ENCODE measurements at places on chromosomes 4 and X.

DNA sequence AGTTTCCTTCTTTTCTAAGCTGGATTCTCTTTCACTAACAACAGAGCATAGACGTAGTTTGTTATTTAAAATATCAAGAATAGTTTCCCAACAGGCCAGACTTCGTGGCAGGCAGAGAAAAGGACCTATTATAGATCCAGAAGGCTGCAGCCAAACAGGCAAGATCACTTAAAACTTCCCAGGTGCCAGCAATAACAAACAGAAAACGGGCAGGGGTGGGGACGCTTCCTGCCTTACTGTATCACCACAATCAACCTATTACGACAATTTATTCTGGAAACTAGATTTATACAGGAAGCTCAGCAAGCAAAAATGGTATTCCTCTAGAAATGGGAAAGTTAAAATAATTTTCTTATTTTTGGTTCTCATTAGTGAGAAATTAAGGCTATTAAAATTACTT lies 22.1 kb downstream of the RWDD4 start:
- no peak for DNase-seq

DNA sequence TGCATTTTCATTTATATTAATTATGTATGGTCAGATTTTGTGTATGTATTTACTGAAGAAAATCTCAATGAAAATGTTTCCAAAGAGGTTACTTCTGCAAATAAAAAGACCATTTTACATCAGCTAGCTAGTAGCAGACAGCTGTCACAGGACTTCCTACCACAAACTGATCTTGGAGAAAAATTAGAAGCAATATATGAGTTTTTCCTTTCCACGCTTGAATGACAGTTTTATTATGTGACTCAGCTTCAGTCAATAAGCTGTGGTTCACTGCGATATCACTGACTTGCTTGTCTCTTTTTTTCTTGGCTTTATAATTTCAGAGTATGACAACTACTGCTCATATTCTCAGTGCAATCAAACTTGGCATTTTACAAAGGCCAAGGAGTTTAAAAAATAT lies 787.4 kb upstream of the GALNTL6 start:
- no peak for DNase-seq

DNA sequence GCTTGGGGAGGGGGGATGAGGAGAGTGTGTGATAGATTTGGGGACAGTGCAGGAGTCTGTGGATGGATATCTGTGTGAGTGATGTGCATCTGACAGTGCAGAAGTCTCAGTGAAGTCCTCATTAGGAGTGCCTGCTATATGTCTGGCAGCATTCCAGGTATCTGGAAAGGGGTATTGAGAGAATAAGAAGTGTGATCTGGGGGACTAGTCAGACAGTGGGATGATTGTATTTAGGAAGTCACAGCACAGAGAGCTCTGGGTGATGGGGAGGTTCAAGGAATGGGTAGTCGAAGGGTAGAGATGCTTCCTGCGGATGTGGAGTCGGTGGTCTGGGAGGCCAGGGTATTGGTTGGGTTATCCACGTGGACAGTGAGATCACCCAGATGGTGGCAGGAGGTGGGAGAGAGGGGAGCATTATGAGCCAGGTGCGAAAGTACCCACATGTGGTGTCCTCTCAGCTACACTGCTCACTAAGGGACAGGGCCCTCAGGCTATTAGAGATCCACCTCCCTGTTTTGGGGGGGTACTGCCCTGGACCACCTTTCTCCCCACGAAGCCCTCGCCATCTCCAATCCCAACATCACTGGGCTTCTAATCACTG lies 9.8 kb downstream of the MAGED2 start:
- DNase-seq, result no peak

DNA sequence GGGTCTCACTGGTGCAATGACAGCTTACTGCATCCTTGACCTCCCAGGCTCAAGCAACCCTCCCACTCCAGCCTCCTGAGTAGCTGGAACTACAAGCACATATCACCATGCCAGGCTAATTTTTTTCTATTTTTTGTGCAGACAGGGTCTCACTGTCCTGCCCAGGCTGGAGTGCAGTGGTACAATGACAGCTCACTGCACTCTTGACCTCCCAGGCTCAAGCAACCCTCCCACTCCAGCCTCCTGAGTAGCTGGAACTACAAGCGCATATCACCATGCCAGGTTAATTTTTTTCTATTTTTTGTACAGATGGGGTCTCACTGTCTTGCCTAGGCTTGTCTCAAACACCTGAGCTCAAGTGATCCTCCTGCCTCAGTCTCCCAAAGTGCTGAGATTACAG lies 74.0 kb downstream of the GASK1B start:
- no peak for DNase-seq

DNA sequence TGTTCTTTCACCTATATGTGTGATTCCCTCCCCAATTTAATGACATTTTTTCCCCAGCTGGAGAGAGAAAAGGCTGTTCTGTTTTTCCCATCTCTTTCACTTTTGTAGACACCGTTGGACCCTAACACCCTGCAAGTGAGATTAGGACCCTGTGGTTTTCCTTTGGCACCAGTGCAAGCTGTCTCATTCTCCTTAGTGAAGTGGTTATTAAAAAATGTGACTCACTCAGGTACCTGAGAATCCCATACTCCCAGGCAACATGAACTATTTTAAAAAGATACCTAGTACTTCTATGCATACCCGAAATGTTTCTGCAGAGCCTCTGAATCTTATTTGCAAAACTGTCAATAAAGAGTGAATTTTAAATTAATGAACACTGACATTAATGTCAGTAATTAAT lies 175.7 kb upstream of the TBC1D9 start:
- no peak for DNase-seq

- DNase-seq, result no peak
Observed at GRCh38 chrX:34279866-34280560, 147.9 kb upstream of the FAM47A start.

DNA sequence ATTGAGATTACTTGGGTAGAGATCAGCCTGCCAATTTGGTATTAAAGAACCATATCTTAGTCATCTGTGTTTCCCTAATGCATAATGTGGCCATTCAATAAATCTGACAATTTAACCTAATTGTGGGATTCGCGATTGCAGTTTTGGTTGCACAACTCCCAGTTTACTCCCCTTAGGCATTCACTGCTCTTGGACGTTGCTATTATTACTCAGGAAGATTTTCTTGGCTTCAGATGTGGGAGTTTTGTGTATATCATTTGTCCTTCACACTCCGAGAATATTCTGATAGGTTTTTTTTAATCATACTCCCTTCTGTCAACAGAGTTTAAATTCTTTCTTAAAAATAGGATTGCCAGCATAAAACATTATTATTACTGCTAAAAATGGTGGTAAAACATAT lies 22.0 kb upstream of the TRPC3 start:
- DNase-seq, result no peak

DNA sequence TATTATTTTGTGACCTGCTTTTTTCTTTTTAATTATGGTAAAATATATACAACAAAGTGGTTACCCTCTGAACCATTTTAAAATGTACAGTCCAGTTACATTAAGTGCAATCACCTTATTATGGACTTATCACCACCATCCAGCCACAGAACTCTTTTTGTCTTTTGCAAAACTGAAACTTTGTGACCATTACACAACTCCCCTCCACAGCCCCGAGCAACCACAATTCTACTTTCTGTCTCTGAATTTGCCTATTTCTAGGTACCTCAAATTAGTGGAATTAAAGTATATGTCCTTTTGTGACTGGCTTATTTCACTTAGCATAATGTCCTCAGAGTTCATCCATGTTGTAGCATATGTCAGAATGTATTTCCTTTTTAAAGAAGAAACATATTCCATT lies 39.3 kb upstream of the WWC2 start:
- DNase-seq, result no peak

- peak; percentile 11 for DNase-seq
Observed at GRCh38 chrX:50747471-50747900, 66.5 kb downstream of the SHROOM4 start.

- peak; percentile 31 for DNase-seq
Observed at GRCh38 chr4:133483600-133484246, 334.6 kb downstream of the PCDH10 start.

- DNase-seq, result no peak
Observed at GRCh38 chr4:128803783-128804182, 5.7 kb upstream of the JADE1 start.

GRCh38 chr4:142840516-142841123 lies 5.5 kb downstream of the INPP4B start:
- DNase-seq, result no peak

DNA sequence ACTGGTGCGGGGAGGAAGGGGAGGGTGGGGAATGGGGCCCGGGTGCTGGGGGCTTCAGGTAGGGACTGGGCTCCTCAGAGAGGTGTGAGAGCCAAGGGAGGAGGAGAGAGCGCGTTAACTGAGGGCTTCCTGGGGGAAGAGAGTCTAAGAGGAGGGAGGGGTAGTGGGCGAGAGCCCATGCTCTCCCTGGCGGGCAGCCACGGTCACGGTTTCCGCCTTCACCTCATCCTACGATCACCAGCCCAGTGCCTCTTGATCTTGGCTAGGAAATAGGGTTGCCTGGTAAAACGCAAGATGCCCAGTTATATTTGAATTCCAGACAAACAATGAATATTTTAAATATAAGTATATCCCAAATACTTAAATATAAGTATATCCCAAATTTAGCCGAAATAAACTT lies 60.8 kb upstream of the GRPEL1 start:
- no peak for DNase-seq

DNA sequence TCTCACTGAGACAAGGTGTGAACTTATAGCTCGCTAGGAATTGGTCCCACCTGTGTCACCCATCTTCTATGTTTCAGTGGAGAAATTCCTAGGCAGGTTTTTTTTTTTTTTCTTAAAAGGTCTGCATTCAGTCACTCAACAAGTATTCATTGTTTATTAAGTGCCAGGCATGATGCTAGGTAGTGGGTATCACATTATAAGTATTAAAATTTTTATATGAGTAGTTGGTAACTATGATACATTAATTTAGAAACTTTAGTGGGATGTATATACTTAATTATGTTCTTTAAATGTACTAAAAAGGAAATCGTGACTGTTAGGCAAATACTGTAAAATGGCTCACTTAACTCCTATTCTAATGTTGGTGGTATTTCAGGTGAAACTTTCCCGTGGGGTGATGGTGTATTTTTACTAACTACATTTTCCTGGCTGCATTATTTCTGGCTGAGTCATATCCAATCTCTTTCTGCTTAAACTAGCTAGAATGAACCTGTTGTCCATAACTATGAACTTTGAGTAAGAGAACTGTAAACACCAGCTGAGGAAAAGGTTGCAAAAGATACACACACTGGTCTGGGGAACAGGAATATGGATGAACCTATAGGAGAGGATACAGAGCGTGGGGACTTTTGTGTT lies 49.3 kb upstream of the MED14 start:
- no peak for DNase-seq

DNA sequence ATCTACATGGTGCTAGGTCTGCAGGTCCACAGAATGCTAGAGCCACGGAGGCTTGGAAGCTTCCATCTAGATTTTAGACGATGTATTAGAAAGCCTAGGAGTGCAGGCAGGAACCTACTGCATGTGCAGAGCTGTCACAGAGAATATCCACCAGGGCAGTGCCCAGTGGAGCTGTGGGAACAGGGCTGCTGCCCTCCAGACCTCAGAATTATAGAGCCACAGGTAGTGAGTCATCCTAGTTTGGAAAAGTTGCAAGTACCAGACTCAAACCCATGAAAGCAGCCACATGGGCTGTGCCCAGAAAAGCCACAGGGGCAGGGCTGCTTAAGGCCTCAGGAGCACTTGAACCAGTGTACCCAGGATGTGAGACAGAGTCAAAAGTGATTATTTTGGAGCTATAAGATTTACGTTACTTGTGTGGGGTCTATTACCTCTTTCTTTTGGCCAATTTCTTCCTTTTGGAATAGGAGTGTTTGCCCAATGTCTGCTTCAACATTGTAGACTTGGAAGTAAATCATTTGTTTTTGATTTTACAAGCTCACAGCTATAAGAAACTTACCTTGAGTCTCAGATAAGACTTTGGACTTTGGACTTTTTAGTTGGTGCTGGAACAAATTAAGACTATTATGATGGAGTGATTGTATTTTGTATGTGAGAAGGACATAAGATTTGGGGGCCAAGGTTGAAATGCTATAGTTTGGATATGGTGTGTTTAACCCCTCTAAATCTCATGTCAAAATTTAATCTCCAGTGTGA lies 143.5 kb upstream of the CHRDL1 start:
- no peak for DNase-seq

DNA sequence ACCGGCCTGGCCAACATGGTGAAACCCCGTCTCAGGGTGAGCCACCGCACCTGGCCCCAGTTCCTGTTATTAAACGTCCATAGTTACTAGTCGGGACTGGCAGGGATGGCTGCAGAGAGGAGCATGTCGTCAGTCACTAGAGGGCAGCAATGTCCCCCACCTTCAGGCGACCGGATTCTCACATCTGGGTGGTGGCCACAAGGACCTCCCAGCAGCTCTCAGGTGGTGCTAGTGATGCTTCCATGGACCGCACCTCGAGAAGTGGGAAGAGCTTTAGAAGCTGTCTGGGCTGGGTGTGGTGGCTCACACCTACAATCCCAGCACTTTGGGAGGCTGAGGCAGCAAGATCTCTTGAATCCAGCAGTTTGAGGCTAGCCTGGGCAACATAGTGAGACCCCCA lies 13.3 kb upstream of the IL3RA start:
- peak; percentile 76 for DNase-seq

DNA sequence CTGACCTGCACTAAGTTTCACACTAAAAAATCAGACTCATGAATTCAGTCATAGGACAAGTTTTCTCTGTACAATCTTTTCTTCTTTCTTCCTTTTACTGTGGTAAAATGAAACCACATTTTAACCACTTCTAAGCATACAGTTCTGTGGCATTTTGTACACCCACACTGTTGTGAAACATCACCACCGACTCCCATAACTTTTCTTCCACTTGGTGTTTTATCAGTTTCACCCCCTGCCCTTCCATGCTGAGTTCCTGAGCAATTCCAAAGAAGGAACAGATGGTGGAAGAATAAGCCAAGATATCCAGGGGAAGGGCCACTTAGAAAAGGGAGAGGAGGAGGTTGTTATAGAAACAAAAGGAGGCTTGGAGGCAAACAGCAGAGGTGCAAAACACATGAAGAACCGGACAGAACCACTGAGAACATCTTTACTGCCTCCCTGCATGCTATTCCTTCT lies 22.6 kb downstream of the SLC25A4 start:
- no peak for DNase-seq

GRCh38 chr4:40446839-40447238 lies 111.7 kb downstream of the CHRNA9 start:
- DNase-seq, result no peak

DNA sequence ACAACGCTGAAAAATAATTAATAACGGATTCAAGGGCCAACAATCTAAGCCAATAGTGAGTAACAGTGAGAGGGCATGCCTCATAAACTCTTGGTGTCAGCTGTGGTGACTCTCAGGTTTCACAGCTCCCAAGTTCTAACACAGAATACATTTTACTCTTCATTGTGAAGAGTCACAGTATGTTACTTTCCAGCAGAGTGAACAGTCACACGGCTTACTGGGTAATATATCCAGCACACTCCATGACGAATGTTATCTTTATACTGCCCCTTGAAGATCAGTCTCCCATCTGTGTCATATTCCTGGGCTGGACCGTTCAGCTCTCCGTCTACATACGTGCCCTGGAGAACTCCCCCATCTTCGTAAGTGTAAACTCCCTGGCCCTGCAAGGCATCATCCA lies 23.1 kb downstream of the SETD7 start:
- no peak for DNase-seq

- DNase-seq, result no peak
Observed at GRCh38 chrX:39519566-39520301, 578.0 kb downstream of the BCOR start.

GRCh38 chrX:68761086-68761485 lies 67.7 kb upstream of the EFNB1 start:
- no peak for DNase-seq

Data from A549 (cell line).